ENCODE measurements at places on chromosomes 1 and 21.
A peak's percentile ranks its signal among the peaks of the same experiment; 100 is the strongest.

DNA sequence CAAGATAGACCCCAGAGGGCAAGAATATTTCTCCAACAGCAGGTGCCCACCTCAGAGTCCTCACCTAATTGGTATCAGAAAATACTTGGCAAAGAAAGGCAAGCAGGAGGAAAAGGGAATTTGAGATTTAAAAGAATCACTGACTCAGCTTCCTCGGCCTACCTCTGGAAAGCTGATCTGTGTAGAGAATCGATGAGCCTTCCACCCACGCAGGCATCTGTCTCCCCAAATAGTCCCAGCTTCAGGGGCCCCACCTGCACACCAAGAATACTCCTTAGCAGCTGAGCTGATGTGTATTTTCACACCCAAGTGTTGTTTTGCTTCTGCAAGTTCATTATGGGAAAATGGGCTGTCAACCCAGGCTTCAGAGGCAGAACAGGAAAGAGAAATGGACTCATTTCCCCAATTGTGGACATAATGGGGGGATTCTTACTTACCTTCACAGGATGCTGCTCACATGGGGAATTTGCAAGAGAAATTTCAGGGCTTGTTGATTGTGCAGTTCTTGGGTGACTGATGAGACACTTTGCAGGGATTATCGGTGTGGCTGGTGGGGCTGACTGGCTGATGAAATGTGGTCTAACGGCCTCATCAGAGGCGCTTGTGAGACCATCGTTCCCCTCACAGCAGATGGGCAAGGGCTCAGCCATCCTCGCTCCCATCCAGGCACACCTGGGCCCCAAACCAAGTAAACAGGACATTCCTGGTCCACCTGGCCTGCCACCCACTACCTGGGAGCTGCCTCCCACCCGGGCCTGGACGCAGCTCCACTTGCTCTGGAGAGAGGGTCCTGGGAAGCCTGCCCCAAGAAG lies 436.3 kb downstream of the PTPRU start:
- DNase-seq = no peak

DNA sequence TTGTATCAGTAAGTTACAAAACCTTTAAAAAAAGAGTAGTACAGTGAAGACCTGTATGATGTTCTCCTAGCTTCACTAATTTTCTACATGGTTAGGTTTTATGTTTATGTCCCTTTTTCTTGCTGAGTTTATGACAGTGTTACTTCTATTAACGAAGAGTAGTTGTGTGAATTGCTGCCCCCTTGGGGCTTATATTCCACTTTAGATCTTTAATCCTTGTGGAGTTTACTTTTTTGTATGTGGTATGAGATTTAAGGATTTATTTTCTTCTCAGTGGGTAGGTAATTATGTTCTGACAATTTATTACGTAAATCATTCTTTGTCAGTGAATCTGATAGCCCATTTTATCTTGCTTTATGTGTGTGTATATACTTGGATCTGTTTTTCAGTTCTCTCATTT lies 14.8 kb downstream of the KCTD3 start:
- DNase-seq = no peak

DNA sequence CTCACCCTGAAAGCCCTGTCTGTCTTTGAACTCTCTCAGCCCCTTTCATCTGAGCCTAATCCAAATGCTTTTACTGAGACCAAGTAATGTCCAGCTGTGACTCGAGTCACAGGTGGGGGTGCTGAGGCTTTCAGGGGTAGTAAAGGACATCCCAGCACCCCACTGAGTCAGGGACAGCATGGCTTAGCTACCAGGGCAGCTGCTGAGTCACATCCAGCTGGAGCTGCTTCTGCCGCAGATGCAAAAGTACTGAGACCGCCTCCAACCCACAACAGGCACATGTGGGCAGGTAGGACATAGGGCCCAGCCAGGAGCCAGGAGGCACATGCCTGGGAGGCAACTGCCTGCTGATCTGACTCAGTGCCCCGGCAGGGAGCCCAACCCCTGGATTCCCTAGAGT lies 6.7 kb upstream of the VSIG8 start:
- no peak for DNase-seq

GRCh38 chr1:89669441-89669840 lies 36.5 kb downstream of the LRRC8C start:
- DNase-seq = no peak

DNA sequence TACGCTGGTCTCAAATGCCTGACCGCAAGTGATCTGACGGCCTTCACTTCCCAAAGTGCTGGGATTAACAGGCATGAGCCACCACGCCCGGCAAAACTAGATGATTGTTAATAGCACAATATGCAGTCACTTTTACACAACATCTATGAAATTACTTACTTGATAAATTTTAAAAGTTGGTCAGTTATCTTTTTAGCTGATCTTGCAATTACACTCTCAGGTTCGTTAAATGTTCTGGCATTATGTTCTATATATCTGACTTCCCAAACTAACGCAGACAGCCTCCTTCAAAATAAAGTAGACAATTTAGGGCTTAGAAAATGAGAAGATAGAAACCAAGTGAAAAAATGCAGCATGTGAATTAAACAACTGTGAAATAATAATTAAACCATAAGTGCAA lies 31.8 kb upstream of the PSMG1 start:
- no peak for DNase-seq

DNA sequence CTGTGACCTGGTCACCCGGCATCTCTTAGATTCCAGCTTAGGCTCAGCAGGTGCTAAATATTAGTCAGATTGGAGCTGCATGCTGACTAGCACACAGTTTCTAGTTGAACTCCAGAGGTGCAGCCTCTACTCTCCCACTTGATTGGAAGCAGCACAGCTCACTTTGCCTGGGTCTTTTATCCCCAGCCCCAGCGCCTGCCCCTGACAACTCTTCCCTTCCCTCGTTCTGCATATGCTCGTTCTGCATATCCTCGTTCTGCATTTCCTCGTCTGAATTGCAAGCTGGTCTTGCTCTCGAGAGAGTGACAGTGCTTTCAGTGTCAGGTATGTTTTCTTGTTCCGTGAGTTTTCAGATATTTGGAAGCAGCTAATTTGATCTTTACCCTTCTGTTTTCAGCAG lies 11.7 kb downstream of the COL18A1 start:
- no peak for DNase-seq

- DNase-seq = peak; percentile 9
These were observed 167.3 kb downstream of the FASLG start for GRCh38 chr1:172826096-172826741.

DNA sequence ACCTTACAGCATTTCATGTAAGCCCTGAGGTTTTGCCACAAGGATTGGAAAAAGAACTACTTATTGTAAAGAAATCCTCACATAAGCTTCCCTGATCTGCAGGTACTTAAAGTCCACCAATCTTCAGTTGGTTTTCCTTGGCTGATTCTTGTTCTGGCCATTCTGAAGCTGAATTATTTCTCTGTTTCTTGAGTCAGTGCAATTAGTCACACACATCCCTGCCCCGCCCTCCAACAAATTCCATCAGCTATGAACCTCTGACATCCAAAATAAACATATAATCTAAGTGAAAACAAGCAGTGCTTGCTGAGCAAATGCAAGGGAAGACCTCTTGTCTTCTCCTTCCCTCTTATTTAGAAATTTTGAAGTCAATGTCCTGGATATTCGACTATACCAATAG lies 8.2 kb upstream of the FNDC7 start:
- no peak for DNase-seq

- no peak for DNase-seq
These were observed 257.2 kb downstream of the LRRC7 start for GRCh38 chr1:69824932-69825331.

GRCh38 chr21:39334611-39335010 lies 14.3 kb downstream of the HMGN1 start:
- DNase-seq = no peak

DNA sequence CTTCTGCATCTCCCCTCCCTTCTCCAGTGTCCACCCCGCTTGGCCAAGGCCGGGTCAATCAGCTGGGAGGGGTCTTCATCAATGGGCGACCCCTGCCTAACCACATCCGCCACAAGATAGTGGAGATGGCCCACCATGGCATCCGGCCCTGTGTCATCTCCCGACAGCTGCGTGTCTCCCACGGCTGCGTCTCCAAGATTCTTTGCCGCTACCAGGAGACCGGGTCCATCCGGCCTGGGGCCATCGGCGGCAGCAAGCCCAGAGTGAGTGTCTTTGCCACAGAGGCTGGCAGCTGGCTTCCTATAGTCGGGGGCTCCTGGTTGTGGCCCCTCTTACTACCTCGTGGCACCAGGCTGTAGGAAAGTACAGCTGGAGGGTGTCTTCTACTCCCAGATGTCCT lies 3.6 kb downstream of the PAX7 start:
- no peak for DNase-seq

DNA sequence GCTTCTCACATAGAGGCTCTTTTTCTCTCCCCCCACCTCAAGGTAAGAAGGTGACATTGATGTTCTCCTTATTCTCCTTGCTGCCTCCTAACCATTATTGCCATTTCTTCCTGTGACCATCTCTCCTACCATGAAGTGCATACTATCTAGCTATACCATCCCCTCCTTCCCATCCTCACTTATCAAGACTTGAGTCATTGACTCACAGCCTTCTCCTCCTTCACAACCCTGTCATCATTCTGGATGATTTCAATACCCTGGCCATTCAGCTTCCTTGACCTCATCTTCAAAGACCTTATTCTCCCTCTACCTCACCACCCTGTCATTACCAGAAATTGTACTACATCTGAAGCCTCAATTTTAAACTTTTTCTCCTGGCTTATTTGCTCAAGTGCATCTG lies 10.9 kb upstream of the HIPK1 start:
- no peak for DNase-seq

- DNase-seq = no peak
These were observed 25.7 kb upstream of the MACF1 start for GRCh38 chr1:39178541-39179431.

- DNase-seq = no peak
These were observed 39.3 kb downstream of the PLPPR5 start for GRCh38 chr1:98965394-98965793.

- no peak for DNase-seq
These were observed 1.8 kb downstream of the WNT3A start for GRCh38 chr1:228008391-228009115.

GRCh38 chr1:96978444-96978843 lies 256.9 kb downstream of the PTBP2 start:
- DNase-seq = no peak

GRCh38 chr1:62285440-62285839 lies 33.8 kb downstream of the KANK4 start:
- no peak for DNase-seq

DNA sequence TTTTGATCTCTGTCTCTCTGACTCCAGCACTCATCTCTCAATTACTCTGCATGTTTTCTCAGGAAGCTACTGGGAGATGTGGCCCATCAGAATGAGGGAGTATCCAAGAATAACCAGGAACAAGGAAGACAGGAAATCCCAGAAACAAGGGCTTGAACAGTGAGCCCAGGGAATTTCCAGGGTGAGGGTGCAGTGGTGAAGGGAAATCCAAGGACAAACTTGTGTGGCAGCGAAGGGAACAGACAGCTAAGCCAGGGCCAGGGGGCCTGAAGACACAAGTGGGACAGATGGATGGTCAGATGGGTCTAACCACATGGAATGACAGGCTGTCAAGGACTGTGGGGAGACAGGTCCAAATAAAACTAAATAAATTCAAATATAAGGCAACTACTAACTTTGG lies 121.8 kb upstream of the ERRFI1 start:
- DNase-seq = no peak

DNA sequence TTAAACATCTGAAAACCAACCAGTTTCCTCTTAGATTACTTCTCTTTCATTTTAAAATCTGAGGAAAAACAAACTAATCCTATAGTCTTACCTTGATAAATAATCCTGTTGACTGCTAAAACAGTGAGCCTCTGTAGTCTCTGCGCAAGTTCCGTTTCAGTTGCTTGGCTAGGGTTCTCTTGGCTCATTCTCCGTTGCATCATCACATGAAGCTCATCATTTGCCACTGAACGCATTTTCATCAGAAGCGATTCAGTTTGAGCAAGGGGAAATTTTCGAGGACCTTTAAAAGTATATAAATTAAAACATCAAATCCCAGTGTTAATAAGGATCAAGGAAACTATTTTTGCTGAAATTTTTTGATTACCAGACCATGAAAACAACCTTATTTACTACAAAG lies 96.7 kb upstream of the GNG4 start:
- DNase-seq = no peak

DNA sequence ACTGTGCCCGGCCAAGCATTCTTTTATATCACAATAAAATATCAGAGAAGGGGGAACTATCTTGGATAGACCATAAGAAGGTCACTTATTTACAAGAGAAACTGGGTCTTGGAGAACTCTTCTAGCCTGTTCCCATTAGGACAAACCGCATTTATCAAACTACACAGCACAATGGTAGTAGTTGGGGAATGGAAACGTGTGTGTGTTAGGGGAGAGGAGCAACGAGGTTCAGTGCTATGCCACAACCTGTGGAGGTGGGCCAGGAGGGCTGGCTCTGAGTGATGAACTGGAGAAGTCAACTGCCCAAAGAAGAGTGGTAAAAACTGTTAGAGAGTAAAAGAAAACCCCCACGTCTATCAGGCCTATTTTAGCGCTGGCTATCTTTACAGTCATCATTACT lies 1.6 kb downstream of the DONSON start:
- no peak for DNase-seq

DNA sequence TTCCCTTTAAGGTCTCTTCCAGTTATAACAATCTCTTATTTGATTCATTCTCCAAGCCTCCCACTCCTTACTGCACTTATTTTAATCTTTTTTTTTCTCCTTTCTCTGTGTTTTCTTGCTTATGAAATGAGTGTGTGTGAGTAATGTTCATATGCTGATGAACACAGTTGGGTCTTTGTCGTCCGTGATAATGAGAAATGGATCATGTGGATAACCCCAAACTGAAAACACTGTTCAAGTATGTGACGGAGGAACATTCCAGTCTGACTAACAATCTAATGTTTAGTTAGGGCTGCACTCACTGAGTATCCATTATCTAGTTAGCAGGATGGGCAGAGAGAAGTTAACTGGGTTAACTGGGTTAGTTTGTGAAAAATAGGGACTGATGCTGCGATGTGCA lies 253.1 kb upstream of the DUSP10 start:
- no peak for DNase-seq

DNA sequence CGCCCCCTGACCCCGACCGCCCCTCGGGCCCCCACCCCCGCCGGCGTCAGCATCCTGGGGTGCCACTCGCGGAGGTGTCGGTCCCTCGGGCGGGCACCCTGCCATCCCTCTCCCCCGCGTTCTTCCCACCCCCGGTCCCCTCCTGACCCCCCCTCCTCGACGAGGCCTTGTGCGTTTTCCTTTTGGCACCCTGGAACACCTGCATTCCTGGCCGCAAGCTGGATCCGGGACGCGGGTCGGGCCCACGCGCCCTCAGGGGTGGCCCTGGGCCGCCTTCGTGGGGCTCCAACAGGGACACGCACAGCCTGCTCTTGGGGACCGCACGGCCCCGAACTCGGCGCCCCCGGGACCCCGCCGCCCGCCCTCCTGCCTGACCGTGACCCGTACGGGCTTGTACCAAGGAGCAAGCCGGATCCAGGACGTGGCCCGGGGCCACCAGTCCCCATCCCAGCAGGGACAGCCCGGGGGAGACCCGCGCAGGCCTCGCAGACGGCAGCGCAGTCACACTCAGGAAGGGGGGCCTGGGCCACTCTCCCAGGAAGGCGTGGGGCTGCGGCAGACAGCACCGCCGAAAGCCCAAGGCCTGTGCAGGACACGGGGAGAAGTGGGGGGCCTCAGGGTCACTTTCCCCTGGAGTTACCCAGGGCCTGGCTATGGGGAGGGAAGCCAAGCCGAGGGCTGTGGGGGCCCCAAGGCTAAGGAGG lies 579 bp upstream of the SLC19A1 start:
- no peak for DNase-seq
